ENCODE measurements at places on chromosomes 16 and 17.

DNA sequence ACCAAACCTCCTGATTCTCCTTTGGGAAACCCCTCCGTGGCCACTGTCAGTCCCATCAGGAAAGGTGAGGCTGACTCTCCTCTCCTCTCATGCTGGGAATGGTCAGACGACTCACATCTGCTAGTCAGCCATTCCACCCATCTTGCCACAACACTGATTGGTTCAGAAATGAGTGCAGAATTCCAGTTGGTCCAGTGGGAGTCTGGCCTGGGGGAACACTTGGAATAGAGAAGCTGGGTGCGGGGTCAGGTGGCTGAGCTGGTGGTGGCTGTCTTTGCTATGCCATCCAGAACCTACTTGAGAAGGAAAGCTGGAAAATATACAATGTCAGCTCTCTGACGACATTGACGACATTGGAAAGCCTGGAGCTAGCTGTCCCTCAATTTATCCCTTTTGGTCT, 23.6 kb upstream of the PLLP start:
- DNase-seq, result no peak

DNA sequence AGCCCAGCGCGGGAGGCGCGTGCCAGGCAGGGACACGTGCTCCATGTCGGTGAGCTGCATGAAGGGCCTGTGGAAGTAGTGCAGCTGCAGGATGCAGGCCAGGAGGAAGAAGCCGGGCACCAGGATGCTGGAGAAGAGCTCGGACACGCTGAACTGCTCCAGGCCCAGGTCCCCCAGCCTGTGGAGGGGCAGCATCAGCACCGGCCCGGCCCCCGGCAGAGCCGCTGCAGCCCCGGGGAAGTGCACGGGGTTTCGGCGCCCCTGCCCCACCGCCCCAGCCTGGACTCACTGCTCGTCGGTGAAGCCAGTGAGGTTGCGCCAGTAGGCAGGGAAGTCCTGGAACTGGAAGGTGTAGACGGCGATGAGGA, 28.0 kb downstream of the CTU2 start:
- DNase-seq, result no peak

DNA sequence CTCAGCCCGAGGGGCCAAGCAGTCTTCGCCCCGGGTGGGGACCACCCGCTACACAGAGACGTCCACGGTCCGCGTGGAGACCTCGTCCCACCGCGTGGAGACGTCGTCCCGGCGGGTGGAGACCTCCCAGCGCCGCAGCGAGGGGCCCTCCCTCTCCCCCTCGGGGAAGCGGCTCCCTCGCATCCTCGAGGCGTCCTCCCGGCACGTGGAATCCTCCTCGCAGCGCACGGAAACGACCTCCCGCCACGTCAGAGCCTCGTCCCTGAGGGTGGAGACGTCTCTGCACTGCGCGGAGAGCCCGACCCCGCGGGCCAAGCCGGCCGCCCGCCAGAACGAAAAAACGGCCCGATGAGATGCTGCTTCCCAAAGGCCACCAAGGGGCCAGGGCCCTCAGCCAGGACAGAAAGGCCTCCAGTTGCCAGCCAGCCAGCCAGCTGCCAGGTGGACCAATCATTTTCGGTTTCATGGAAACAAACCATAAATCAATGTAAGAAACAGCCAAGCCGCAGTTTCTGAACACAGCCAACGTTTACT, 424 bp downstream of the C17orf100 start:
- no peak for DNase-seq

DNA sequence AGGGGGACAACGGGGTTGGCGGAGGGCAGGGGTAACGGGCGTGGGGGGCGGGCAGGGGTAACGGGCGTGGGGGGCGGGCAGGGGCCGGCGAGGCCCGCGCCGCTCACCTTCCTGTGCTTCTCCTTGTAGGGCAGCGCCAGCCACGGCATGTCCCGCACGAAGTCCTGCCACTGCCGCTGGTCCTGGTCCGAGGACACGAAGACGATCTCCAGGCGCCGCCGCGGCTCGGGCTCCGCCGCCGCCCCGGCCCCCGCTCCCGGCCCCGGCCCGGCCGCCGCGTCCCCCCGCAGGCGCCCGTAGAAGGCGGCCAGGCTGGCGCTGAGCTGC, 401 bp downstream of the NXN start:
- no peak for DNase-seq

DNA sequence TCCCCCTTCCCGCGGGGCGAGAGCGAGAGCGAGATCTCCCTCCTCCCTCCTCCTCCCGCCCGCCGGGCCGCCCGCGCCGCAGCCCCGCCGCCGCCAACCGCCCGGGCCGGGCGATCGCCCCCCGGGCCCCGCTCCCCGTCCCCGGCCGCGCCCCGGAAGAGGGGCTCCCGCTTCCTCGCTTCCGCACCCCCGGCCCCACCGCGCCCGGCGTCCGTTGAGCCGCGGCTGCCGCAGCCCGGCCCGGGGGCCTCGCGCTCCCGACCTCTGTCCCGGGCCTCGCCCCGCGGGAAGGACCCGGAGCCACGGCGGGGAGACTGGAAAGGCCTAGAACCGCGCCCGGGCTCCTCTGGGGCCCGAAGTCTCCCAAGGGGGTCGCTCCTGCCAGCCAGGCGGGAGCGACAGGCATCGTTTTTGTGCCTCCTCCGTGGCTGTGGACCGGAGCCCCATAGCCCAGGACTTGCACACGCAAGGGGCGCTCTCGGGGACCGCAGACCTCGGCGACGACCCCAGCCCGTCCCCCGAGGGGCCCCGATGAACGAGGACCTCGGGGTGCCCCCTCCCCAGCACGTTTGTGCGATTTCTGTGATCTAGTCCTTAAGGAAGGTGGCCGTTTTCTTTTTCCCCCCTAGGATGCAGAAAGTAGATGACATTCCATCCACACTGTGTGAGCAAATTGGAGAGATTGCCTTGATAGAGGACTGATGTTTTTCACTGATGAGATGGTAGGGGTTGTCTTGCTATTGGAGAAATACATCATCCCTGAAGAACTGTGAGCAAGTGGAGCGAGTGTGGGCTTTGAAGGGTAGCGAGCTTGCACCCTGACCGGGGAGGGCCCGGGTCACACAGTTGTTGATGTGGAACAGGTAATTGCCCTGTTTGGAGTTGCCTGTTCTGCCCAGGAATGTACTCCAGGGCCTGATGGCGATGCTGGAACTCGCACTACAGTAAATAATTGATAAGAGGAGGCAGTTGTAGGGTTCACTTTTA, 611 bp downstream of the BANP start:
- no peak for DNase-seq

DNA sequence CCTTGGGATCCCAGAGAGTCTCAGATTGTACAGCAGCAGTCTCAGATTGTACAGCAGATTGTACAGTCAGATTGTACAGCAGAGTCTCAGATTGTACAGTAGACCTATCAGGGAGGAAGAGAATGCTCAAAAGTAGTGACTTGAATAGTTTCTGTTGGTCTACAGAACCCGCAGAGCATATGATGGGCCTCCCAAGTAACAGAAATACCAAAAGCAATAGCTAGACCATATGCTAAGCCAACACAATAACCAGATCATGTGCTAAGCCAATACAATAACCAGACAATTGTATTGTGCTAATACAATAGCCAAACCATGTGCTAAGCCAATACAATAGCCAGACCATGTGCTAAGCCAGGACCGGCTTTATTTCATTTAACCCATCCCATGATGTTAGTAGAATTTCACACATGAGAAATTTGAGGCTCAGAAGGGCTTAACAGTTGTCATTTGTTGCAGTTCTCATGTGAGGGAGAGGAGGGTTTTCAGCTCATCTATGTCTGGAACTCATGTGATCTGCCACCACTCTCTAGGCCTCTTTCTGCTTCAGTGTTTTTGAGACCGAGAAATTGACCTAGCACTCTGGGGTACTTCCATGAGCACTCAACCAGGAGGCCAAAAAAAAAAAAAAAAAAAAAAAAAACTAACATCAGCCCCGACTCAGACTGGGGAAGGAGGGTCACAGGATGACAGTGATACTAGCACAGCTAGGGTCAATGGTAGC, 144.0 kb downstream of the SOX9 start:
- no peak for DNase-seq

DNA sequence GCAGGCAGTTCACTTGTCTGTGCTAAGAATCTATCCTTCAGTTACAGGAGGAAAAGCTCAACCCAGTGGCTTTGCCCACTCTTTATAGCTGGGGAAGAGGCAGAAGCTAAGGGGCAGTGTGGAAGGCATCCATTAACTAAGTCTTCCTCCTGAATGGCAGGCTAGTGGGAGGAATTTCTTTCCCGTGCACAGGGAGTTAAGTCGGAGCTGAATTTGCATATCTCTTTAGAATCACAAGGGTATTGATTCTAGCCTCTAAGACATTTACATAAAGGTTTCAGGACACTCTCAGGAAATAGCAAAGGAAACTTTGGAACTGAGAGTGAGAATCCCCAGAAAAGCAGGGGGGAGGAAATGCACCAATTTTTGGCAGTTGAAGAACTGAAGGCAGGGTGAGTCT, 245.6 kb downstream of the CA10 start:
- DNase-seq, result no peak

DNA sequence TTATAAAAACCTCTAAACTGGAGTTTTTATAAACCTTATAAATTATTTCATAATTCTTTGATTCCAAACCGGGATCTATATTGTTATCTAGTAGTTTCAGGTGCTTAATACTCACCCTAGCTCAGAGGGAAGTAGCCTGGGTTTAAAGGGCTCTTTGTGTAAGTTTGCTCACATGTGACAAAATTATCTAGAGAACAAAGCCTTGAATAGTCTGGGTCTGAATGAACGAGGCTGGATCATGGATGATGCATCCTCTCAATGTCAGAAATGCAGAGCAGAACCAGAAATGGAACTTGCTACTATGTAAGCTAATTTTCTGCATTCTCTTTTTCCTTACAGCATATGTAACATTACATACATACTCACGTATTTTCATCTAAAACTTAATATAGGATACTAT, 103.9 kb upstream of the NETO2 start:
- peak; percentile 9 for DNase-seq

Data from NCI-H774 (cell line).